ENCODE measurements at places on chromosomes 12 and 14.

DNA sequence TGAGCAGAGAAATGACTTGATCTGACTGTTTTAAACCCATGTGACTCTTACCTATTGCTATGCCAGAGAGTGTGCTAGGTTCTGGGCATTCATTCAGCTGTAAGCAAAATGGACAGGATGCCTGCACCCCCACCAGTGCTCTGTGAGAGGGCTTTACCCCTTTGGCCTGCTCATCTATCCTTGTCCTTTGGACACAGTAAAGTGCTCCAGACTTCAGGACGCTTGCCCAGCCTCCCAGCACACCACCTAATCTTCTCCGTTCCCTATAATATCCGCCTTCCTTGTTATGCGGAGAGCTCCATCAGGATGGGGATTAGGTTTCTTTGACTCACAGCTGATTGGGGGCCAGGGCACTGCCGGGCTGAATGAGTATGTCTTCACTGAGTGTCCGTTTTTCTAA is 4.4 kb upstream of the ZNF839 start:
- no peak for DNase-seq

GRCh38 chr12:42846782-42847181 is 257.2 kb upstream of the PRICKLE1 start:
- DNase-seq, result no peak

DNA sequence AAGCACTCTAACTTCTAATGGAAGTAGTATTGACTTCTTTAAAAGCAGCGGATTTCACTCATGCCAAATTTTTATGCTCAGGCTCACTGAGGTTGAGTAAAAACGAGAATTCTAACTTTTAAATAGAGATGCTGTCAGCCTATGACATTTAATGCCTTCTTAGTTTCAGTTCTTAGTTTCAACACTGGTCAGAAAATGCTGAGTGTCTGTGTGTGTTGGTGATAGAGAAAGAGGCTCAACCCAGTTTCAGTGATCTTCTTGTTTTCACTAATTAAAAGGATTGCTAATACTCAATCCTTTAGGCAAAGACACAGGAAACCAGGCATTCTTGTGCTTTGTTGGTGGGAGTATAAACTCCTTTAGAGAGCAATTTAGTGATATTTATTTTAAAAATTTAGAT is 31.0 kb downstream of the PEBP1 start:
- DNase-seq, result no peak

DNA sequence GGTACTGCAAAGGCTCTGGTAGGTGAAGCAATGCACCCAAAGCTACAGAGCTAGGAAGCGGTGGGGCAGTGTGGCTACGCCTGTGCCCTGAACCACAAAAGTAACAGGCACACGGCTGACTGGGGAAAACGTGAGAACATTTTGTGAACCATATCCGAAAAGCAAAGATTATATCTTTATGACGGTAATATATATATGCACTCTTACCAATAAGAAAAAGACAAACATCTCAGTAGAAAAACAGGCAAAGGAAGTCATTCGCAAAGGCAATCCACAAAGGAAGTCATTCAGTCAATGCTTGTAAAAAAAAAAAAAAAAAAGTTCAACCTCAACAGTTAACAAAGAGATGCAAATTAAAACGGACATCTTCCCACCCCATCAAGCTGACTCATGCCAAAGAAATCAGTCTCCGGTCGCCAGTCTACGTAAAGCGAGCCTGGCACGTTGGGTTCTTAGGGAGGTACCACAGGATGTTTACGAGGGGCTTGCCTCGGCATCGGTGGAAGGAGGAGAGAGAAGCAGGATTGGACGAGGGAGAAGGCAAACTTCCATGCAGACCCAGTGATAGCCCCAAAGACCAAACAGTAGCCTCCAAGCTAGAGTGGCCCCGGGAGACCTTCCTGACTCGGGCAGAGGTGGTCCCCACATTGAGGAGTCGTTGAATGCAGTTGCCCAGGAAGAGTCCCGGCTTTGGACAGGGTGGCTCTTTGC is 39.4 kb upstream of the PPP2R5C start:
- peak; percentile 50 for DNase-seq

GRCh38 chr14:33307691-33308251 is 369.1 kb downstream of the NPAS3 start:
- DNase-seq, result no peak

- DNase-seq, result no peak
Observed at GRCh38 chr14:104512061-104512460, 67.5 kb upstream of the C14orf180 start.

GRCh38 chr12:52268212-52268611 is 6.2 kb upstream of the KRT86 start:
- DNase-seq, result no peak

DNA sequence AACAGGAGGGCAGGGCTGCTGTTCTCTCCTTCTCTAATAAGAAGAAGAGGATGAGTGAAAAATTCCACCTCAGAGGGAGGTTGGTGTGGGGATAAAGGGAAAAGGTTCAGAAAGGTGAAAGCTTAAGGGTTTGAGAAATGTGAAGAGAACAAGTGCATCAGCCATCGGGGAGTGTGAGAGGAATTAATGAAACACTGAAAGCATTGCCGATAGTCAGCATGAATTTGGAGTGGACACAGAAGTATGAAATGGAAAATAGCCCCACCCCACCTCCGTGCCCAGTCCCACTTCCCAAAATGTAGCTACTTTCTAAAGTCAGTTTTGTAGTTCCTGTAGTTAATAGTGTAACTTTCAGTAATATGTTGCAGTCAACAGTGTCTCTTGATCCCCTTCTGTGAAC is 33.4 kb downstream of the DIP2B start:
- no peak for DNase-seq

All from stimulated activated CD8-positive, alpha-beta memory T cell treated with anti-CD3 and anti-CD28 coated beads, Interleukin-2, amount 100 ng/mL, for 1 hour (primary cell).